Ovary (tissue), 10 donors: ENCODE measurements at places on chromosomes 5 and 9. TPM values are rescaled to one million over a fixed set of nuclear protein-coding genes. Genes with fewer than 3 reads are reported as not detected.

DNA sequence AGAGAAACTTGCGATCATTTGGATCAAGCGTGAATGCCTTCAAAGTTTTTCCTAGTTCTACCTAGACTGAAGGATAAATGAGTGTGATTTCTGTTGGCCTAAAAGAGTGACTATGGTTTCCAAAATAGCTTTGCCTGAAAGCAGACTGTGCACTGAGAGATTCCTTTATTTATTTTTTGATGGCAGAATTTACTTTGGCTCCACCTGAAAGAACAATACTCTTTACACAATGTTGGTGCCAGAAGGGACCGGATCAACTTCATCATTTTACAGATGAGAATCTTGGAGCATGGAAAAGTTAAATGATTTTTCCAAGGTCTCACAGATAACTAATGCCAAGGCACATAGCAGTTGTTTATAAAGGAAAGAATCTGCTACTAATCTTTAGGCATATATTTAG lies 199.6 kb downstream of the KCTD16 start:
- H3K27ac ChIP-seq, result no peak overlapping the region
- H3K4me1 ChIP-seq, result no peaks in the 10 kb centered on the region
- H3K4me3 ChIP-seq, result no peak overlapping the region
- H3K36me3 ChIP-seq, result no peaks in the 10 kb centered on the region
- H3K27me3 ChIP-seq, result no peaks in the 10 kb centered on the region
- DNase-seq, result no peak

The DRD1 gene
- total RNA-seq, result 0.15 TPM

- no peaks in the 10 kb centered on the region for H3K27me3 ChIP-seq
- no peaks in the 10 kb centered on the region for H3K4me1 ChIP-seq
- H3K27ac ChIP-seq, result no peak overlapping the region
- H3K36me3 ChIP-seq, result no peaks in the 10 kb centered on the region
Measured at GRCh38 chr5:97553604-97554452, 370.8 kb upstream of the RIOK2 start.

DNA sequence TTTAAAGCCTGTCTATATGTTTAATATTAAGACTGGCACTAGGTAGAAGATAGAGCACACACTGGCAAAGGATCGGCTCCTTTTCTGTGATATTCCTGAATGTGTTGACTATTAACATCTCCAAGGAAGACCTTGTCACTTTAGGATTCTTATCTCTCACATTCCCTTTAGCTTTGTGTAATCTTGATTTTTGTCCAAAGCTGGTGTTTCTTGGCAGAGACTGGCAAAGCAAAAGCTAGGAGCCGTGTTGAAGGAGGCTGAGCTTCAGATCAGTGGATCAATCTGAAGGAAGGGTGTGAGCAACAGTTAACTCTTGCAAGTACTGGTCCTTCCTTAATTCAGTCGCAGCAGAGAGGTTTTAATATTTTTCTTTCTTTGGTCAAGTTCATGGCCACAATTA lies 830.4 kb upstream of the ZNF608 start:
- H3K4me1 ChIP-seq, result peaks cover 3% of the 10 kb centered on the region
- DNase-seq, result no peak
- no peaks in the 10 kb centered on the region for H3K27me3 ChIP-seq
- H3K4me3 ChIP-seq, result no peak overlapping the region
- H3K36me3 ChIP-seq, result no peaks in the 10 kb centered on the region
- no peak overlapping the region for H3K27ac ChIP-seq

- H3K4me3 ChIP-seq, result no peak overlapping the region
- no peaks in the 10 kb centered on the region for H3K36me3 ChIP-seq
- DNase-seq, result no peak
- H3K27me3 ChIP-seq, result no peaks in the 10 kb centered on the region
- no peaks in the 10 kb centered on the region for H3K4me1 ChIP-seq
Measured at GRCh38 chr5:144697847-144698262, 527.2 kb downstream of the KCTD16 start.

The GMCL2 gene
- total RNA-seq, result not detected

The LMX1B gene
- 0.20 TPM for total RNA-seq

The ROPN1L gene
- 1.9 TPM for total RNA-seq

GRCh38 chr5:75265731-75266130 lies 29.1 kb upstream of the ANKRD31 start:
- H3K4me3 ChIP-seq, result no peak overlapping the region
- no peak overlapping the region for H3K27ac ChIP-seq
- no peaks in the 10 kb centered on the region for H3K27me3 ChIP-seq
- H3K36me3 ChIP-seq, result no peaks in the 10 kb centered on the region
- H3K4me1 ChIP-seq, result no peaks in the 10 kb centered on the region

- H3K4me1 ChIP-seq, result no peaks in the 10 kb centered on the region
- H3K4me3 ChIP-seq, result no peak overlapping the region
- H3K36me3 ChIP-seq, result no peaks in the 10 kb centered on the region
- DNase-seq, result no peak
Measured at GRCh38 chr9:76032038-76032796, 141.7 kb downstream of the PCSK5 start.

DNA sequence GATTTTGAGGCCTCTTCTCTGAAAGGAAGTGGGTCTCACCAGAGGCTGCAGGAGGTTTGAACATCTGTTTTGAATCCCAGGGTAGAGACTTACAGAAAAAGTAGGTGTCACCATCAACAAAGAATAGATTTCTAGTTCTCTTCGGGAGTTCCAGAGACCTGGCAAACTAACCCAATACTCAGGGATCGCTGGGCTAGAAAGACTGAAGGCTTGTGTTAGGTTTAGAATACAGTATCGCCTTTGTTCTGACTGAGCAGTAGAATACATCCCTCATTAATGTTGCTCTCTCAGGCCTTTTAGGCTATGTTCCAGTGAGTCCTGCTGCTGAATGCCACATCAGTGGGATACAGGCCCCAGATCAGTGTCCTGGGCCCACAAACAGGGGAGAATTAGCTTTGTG lies 27.2 kb downstream of the RUSC2 start:
- peaks cover 17% of the 10 kb centered on the region for H3K4me1 ChIP-seq
- H3K36me3 ChIP-seq, result no peaks in the 10 kb centered on the region
- no peak for DNase-seq
- H3K4me3 ChIP-seq, result no peak overlapping the region

The EDIL3 gene
- total RNA-seq, result 7.5 TPM

The FAM169A gene
- 13.3 TPM for total RNA-seq

GRCh38 chr9:136937186-136938001 lies 7.1 kb downstream of the FBXW5 start:
- no peaks in the 10 kb centered on the region for H3K36me3 ChIP-seq
- H3K27ac ChIP-seq, result no peak overlapping the region
- no peaks in the 10 kb centered on the region for H3K4me1 ChIP-seq
- H3K4me3 ChIP-seq, result no peak overlapping the region
- H3K27me3 ChIP-seq, result no peaks in the 10 kb centered on the region
- no peak for DNase-seq

- DNase-seq, result no peak
- H3K4me1 ChIP-seq, result no peaks in the 10 kb centered on the region
- H3K4me3 ChIP-seq, result no peak overlapping the region
- H3K36me3 ChIP-seq, result no peaks in the 10 kb centered on the region
- no peaks in the 10 kb centered on the region for H3K27me3 ChIP-seq
Measured at GRCh38 chr5:60504342-60504741, 195.6 kb downstream of the DEPDC1B start.

- no peak overlapping the region for H3K27ac ChIP-seq
- no peaks in the 10 kb centered on the region for H3K27me3 ChIP-seq
- no peak for DNase-seq
- peaks cover 19% of the 10 kb centered on the region for H3K4me1 ChIP-seq
- no peaks in the 10 kb centered on the region for H3K36me3 ChIP-seq
Measured at GRCh38 chr9:131670247-131671132, 69.4 kb downstream of the RAPGEF1 start.

The FAM221B gene
- not detected for total RNA-seq

DNA sequence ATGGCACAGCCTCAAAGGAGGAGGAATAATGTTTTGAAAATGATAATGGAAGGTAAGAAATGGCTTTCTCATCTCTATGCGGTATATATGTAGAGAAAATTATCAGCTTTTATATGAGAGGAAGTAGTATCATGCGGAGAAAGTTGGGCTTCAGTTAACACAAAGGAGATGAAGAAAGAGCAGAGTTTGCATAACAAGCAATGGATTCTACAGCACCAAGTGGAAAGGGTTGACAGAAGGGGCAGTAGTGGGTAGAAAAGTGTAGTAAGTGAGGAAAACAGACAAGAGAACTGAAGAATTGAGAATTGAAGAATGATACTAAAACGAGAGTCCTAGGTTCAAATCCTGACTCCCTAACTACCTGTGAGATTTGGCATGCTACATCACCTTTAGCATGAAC lies 51.0 kb downstream of the GNG10 start:
- H3K27me3 ChIP-seq, result no peaks in the 10 kb centered on the region
- H3K27ac ChIP-seq, result no peak overlapping the region
- no peaks in the 10 kb centered on the region for H3K36me3 ChIP-seq
- no peaks in the 10 kb centered on the region for H3K4me1 ChIP-seq
- H3K4me3 ChIP-seq, result no peak overlapping the region

- no peaks in the 10 kb centered on the region for H3K27me3 ChIP-seq
- DNase-seq, result no peak
- peaks cover 2% of the 10 kb centered on the region for H3K4me1 ChIP-seq
- H3K36me3 ChIP-seq, result no peaks in the 10 kb centered on the region
- H3K27ac ChIP-seq, result no peak overlapping the region
Measured at GRCh38 chr5:74313896-74314295, 326.6 kb downstream of the ENC1 start.

DNA sequence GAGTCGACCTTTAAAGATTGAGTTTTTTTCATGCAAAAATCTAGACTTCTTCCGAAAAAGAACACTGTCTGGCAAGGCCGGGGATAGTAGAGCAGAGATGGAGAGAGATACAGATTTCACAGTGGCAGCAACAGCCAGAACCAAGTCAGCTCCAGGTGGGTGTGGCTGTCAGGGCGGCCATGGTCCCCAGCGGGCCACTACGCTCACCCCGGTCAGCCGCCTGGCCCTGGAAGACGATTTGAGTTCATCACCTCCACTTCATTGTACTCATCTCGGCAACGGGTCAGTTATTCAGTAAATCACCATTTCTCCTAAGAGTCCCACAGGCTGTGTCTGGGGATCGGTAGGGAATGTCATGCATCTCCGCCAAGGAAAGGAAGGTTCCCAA lies 53.0 kb downstream of the ZNF354C start:
- no peak overlapping the region for H3K4me3 ChIP-seq
- no peak overlapping the region for H3K27ac ChIP-seq
- no peaks in the 10 kb centered on the region for H3K27me3 ChIP-seq
- no peaks in the 10 kb centered on the region for H3K4me1 ChIP-seq
- no peaks in the 10 kb centered on the region for H3K36me3 ChIP-seq

The SAP30L gene
- 63.1 TPM for total RNA-seq
